ENCODE measurements at places on chromosomes 5 and 9.

DNA sequence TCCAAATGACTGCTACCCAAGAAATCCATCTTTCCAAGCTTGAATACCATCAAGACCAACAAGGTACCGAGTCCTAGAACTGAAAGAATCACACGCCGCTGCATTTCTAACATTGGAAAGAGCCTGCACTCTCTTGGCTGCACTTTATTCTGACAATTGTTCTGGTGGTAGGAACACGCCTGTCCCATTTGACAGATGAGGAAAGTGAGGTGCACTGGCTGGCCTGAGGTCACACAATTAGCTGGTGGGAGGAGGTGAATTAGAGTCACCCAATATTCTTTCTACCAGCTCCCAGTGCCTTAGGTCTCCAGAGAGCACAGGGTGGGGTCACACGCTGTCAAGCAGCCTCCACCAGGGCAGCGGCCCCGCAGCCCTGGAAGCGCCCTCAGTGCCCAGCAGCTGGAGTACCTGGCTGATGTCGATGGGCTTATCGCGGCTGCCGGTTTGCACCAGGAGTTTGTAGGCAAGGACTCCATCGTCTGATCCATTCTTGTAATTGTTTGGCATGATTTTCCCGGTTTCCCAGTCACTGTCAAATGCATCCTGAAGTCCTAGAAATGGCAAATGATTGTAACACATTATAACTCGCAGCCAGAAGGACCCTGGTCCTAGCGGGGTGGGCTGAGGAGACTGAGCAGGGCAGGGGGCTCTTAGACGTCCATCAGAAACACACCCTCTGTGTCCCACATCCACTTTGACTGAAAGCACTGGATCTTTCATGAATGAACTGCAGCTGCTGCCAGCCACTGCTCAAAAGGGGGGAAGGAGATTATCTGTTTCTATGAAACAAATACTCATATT, 55.1 kb downstream of the PTCH1 start:
- DNase-seq: no peak

- no peak for DNase-seq
Observed at GRCh38 chr5:124743602-124744169, 2.8 kb downstream of the ZNF608 start.

- no peak for DNase-seq
Observed at GRCh38 chr5:83471405-83472212, at the start of gene VCAN. Gene VCAN (plus strand): TSS chr5:83471744. CDS start chr5:83483519, 11,775 bp downstream.

GRCh38 chr5:68740226-68740910, 353.4 kb upstream of the SLC30A5 start:
- peak; percentile 64 for DNase-seq

DNA sequence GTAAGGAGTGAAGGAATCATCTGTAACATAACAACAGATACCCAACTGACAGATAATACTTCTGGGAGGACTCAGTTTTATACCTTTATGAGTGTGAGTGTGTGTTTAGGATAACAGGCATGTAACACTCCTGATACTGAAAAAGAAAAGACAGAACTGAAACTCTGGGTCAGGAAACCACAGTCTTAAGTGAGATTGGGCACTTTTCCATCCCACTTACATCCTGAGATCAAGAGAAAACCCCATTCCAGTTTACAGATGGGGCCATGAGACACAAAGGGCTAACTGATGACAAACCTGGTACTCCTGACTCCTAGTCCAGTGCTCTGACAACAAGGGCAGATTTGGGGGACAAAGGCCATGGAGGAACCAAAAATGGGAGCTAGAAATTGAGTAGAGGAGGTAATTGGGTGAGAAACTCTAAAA, 18.0 kb downstream of the IL5 start:
- no peak for DNase-seq

GRCh38 chr9:94445863-94446262, 109.0 kb upstream of the PCAT7 start:
- no peak for DNase-seq

All from putamen (tissue), 1 donor.